Mesenchymal stem cell (in vitro differentiated cells and primary cell): ENCODE measurements at places on chromosomes 1 and 21.

- DNase-seq: no peak
Measured at GRCh38 chr1:47507881-47508701, 70.2 kb downstream of the FOXD2 start.

DNA sequence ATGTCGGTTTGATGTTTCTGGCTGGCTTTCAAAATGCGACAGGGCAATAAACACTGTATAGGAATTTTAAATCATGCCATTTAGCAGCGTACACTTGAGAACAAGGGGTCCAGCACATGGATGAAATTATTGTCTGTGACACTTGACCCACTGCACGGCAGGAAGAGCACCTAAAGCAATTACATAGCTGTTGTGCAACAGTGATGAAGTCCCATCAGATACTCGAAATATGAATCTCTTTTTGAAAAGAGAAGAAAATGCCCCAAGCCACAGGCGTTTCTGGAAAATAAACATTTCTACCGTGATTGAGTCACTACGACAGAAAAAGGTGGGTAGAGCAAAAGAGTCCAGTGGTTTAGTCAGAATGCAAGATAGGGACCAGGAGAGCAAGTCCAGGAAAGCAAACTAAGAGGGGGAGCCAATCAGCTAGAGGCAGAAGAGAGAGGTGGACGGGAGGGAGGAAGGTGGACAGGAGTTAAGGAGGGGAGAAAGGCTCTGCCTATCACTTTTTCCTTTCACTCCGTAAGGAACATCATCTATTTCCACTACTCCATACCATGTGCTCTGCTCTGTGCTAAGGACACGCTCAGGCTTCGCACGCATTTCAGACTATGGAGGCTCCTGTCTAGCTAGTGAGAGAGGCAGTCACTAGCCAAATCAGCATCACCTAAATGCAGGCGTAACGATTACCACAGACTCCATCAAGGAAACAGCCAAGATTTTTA is 6.4 kb downstream of the DSCAM start:
- DNase-seq: no peak

GRCh38 chr1:82762829-82763532 is 962.2 kb downstream of the ADGRL2 start:
- DNase-seq: no peak

DNA sequence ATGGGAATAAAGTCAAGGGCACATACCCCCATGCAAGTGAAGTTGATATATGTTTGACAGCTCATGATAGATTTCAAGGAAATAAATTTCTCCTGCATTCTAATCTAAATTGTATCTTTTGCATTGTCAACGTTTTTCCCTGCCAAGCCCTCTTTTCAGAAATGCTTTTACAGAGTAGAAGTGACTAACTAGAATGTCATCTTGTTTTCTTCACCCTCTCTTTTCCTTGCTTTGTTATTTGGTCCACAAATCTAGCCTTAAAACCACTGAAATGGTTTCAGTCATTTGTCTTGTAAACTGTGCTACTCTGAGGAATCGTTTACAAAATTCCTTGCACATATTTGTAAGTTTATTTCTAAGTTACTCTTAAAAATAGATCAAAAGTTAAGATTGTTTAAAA is 600.8 kb upstream of the CXADR start:
- no peak for DNase-seq

GRCh38 chr21:24938573-24938972 is 668.7 kb downstream of the MRPL39 start:
- no peak for DNase-seq

DNA sequence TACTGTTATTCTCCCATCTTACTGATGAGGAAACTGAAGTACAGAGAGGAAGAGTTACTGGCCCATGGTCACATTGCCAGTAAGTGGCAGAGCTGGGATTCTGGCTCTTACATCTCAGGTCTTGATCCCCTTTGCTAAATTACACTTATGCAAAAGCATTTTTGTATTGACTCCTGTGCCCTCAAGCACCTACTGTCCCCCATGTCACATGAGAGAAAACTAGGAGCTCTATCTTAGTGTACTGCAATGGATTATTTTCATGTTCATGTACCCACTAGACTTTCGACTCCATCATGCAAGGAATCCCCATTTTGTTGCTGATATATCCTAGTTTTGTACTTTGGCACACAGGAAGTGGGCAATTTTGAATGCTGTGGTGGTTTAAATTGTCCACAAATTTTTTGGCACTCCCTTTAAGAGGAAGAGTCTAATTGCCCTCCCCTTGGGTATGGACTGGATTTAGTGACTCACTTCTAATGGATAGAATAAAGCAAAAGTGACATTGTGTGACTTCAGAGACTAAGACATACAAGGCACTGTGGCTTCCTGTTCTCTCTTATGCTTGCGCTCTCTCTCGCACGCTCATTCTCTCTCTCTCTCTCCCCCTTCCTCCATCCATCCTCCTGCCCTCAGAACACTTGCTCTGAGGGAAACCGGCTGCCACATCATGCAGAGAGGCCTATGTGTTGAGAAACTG is 43.5 kb upstream of the JAK1 start:
- DNase-seq: no peak

DNA sequence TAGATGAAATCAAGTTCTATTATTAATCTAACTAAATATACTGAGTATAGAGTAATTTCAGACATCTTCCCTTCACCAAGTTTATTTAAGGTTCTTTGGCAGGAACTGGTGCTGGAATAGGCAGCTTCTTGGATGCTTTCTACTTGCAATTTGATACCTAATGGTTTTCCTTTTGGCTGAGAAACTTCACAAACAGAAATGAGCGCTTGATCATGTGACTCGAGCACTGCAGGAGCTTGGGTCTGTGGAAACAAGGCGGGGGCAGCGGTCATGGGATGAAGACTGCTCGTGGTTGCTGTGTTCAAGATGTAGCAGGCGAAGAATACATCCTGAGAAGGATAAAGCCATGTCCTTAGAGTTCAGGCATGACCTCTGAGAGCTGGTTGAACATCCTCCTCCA is 136.8 kb downstream of the PTPRC start:
- peak; percentile 40 for DNase-seq

DNA sequence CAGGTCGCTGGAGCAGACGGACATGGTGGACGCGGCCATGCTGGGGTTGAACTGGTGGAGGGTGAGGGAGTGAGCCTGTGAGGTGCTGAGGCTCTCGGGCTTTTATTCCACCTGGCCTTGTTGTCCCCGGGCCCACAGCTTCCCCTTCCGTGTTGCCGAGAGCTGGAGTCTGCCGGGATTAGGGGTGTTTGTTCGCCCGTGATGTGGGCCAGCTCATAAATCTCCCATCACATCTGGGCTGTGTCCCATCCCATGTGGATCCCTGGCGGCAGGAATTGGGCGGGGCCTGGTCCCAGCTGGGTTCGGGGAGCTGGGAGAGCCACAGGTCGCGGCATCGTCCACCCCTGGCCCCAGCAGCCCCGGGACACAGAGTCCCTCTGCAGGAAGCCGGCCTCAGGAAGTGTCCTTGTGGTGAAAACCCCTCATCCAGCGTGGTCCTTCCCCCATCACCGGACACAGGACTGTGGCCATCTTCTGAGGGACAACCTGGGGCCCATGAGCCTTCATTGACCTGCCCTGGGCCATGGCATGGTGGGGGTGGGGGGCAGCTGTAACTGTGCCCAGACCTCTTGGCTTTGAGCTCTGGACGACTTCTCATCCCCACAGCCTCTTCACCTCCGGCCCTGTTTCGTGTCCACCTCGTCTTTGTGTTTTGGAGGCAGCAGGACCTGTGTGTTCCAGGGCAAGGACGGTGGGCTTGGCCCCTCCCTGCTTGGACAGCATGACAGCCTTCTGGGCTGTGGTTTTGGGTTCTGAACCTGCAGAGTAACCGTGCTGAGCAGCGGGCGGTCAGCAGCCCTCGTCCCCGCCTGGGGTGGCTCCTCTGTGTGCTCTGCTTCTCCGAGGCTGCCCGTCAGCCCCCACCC is at the start of gene KRTAP10-6:
KRTAP10-6 (minus strand) TSS at position 60 of the 866 bp plus-strand sequence; CDS start at position 39, 21 bp downstream.
- no peak for DNase-seq
